ENCODE measurements at places on chromosomes 2 and 18. TPM values are rescaled to one million over a fixed set of nuclear protein-coding genes. Genes with fewer than 3 reads are reported as not detected.

DNA sequence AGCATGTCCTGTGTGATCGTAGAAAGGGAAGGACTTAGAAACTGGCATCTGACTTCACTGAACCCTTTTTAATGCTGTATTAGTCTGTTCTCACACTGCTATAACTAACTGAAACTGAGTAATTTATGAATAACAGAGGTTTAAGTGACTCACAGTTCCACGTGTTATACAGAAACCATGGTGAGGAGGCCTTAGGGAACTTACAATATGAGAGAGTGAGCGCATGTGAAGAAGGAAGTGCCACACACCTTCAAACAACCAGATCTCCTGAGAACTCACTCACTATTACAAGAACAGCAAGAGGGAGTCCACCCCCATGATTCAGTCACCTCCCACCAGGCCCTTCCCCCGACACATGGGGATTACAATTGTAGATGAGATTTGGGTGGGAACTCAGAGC, 811.3 kb downstream of the CPS1 start:
- no peak for DNase-seq

DNA sequence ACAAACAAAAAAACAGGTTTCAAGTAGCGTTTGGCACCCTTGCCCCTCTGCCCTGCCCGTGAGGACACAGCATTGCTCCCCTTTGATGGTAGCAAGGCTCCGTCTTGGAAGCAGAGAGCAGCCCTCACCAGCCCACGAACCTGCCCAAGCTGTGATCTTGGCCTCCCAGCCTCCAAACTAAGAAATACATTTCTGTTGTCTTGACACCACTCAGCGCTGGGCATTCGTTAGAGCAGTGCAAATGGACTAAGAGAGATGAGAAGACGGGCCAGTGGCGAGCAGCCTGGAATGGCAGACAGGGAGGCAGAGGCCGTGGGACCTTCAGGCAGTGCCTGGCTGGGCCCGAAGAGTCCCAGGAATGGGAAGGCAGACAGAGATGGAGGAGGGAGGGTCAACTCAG, 109.8 kb downstream of the SH3BP4 start:
- no peak for DNase-seq

The DOK6 gene
- not detected for total RNA-seq

The RAB6D gene
- total RNA-seq = not detected

The GATA6 gene
- total RNA-seq = 14.6 TPM

GRCh38 chr2:98455494-98455976, 10.9 kb downstream of the INPP4A start:
- no peak for DNase-seq

GRCh38 chr2:229582151-229582550, 132.2 kb downstream of the DNER start:
- no peak for DNase-seq

- no peak for DNase-seq
Observed at GRCh38 chr2:26613241-26614215, 27.6 kb downstream of the CIB4 start.

The EDAR gene
- total RNA-seq = not detected

- peak; percentile 73 for DNase-seq
Observed at GRCh38 chr2:173402405-173402974, 47.8 kb downstream of the CDCA7 start.
